Stimulated activated CD8-positive, alpha-beta memory T cell treated with anti-CD3 and anti-CD28 coated beads, Interleukin-15, amount 100 ng/mL, for 48 hours (primary cell): ENCODE measurements at places on chromosomes 5 and 9.

- no peak for DNase-seq
Measured at GRCh38 chr5:112878101-112878500, 17.0 kb downstream of the SRP19 start.

DNA sequence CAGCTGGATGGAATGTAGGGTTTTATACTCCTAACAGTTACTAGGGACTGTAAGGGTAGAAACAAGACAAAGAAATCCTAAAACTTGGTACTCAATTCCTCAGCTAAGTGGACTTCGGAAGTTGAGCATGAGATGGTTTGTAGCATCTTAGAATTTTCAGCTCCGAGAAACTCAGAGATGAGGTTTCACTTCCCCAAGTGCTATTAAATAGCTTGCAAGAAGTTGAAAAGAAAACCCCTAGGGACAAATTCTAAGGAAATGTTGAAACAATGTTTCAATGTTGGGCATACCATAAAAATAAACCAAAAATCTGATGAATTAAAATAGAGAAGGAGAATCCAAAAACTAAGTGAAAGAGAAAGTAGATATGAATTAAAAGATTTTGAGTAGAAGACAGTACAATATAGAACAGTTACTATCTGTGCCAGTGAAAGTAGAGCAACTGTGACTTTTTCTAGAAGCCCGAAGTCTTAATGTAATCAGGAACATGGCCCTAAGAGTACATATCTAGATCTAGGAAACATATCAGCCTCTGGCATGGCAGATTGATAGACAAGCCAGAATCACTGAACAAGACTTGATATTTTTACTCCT lies 308.6 kb upstream of the RGMB start:
- DNase-seq, result no peak

GRCh38 chr5:77957931-77958521 lies 181.9 kb upstream of the TBCA start:
- no peak for DNase-seq

DNA sequence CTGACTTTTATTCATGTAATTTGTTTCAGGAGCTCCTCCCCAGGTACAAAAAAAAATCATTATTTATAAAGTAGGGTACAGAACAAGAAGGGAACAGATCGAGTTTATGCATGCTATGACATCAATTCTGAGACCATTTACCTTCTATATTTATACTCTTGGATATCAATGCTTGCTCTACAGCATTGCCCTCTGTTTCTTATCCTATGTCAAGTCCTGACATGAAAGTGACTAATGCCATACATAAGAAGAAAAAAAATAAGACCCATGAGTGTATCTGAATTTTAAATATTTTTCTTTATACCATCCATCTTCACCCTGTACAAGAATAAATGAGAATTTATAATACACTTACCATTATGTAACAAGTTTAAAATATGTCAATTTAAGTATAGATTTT lies 2016.3 kb upstream of the CDH9 start:
- DNase-seq, result no peak

GRCh38 chr9:125948887-125949596 lies 201.9 kb downstream of the PBX3 start:
- no peak for DNase-seq

- no peak for DNase-seq
Measured at GRCh38 chr5:74786851-74787250, 19.8 kb downstream of the NSA2 start.

GRCh38 chr5:135203593-135204036 lies 169.6 kb upstream of the PITX1 start:
- DNase-seq, result no peak

DNA sequence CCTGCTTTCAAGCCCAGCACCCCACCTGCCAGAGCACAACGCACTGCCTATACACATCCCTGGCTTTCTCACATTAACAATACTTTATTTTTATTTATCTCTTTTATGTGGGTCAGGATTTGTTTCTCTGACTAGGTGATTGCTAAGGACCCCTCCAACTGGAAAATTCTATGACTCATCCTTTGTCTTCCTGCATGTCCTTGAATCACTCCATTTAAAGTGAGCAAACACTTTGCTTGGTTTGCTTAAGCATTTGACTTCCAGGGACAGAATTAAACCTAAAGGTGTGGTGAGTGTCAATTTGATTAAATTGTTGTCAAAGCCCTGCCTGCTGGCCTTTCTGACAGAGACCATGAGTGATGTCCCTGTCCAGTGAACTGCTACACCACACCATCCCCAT lies 536.5 kb upstream of the BRINP1 start:
- no peak for DNase-seq

DNA sequence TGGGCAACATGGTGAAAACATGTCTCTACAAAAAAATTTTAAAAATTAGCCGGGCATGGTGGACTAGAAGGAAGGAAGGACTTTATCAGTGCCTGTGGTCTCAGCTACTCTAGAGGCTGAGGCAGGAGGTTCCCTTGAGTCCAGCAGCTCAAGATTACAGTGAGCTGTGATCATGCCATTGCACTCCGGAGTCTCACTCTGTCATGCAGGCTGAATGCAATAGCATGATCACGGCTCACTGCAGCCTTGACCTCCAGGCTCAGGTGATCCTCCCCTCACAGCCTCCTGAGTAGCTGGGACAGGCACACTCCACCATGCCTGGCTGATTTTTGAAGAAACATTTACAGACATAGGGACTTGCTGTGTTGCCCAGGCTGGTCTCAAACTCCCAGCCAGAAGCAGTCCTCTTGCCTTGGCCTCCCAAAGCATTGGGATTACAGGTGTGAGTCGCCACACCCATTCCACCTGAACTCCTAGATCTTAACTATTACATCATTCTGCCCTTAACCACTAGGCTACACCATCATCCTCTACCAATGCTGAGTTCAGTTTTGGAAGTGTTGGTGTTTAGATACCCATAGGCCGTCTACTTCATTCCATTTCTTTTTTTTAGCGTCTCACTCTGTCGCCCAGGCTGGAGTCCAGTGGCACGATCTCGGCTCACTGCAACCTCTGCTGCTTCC lies 2.0 kb upstream of the URM1 start:
- no peak for DNase-seq

- no peak for DNase-seq
Measured at GRCh38 chr5:4862500-4862899, 277.6 kb upstream of the ADAMTS16 start.

DNA sequence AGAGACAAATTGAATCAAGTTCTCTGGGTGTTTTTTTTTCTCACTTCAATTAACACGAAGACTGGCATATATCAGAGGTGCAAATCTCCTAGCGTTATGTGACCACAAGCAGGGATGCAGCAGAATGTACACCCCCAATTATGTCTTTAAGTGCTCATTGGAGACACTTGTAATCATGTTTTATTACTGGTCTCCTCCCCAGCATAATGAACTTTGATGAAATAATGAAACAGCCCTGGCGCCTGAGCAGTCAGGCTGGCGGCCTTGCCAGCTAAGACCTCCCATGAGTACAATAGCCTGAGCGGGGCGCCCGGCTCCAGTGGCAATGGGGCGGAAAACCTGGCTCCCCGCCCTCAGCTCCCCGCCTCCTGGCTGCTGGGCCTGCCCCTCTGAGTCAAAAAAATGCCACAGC lies 209.4 kb upstream of the MSX2 start:
- no peak for DNase-seq

DNA sequence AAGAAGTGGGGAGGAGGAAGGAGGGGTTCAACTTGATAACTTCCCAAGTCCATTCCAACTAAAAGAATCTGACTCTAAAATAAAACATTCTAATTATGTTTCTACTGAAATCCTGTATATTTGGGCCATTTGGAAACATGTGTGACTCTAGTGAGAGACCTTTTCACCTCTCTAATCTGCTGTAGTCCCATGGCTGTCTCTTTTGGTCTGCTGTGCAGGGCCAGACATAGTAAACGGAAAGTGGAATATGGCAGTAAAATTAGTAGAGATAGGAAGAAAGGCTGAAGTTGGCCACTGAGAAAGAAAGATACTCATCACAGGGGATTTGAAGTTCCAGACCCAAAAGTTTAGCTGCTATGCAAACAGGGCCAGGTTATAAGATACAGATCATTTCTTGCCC lies 15.9 kb downstream of the RFX3 start:
- DNase-seq, result no peak

DNA sequence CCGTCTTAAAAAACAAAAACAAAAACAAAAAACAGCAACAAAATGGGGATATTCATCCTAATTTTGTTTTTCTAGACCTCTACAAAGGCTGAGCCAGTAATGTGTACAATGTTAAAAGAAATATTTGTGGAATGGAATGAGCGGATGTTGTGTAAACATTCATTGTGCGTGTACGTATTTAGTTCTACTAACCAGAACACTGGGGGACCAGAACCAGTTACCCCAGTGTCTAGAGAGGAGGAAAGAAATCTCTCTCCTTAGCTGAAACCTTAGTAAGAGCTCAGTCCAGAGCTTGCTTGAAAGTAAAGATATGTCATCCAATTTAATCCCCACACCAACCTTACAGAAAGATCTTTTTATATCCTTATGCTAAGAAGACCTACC lies 106.7 kb upstream of the CPEB4 start:
- no peak for DNase-seq

GRCh38 chr5:34941936-34942335 lies 12.6 kb downstream of the DNAJC21 start:
- DNase-seq, result no peak

GRCh38 chr9:36765468-36766341 lies 193.0 kb downstream of the MELK start:
- DNase-seq, result peak; percentile 83

DNA sequence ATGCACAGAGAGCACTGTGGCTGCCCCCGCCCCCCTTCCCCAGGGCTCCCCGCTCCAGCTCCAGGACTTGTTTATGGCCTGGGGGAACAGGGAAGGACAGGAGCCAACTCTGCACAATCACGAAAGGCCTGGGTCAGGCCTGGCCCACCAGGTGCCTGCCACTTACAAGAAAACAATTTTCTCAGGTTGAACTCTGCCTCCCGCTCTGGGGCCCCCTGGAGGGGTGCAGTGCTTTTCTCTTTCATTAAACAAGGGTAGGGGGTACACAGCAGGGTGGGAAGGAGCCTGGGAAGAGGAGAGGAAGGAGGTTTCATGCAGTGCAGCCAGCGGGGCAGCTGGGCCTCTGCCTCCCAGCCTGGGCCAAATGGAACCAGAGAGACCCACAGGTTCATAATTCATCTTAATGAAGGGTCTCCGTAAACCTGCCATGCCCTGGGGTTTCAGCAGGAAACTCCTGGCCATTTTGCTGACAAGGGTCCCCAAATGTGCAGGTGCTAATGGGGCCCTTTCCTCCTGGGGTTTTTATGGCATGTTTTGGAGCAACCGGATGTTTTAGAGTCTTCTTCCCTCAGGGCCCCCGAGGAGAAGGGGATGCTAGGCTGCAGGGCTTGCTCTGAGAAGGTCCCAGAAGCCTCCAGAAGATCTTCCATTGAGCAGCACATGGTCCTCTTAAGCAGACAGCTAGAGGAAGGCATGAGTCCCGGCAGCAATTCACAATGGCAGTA lies 219.8 kb downstream of the SLIT3 start:
- DNase-seq, result no peak

DNA sequence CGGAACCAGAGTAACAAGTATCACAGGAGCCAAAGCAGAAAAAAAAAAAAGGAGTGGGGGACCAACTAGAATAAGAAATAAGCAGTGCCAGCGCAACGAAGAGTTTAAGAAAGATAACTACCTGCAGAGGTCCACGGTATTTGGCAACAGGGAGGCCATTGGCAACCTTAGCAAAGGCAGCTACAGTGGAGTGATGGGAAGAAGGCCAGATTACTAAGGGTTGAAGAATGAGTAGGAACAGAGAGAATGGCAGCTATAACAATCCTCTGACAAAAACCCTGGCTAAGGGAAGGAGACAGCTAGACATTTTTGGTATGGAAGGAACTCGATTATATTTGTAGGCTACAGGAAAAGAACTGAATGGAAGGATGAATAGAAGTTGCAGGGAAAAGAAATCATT lies 93.4 kb upstream of the DMAC1 start:
- no peak for DNase-seq

DNA sequence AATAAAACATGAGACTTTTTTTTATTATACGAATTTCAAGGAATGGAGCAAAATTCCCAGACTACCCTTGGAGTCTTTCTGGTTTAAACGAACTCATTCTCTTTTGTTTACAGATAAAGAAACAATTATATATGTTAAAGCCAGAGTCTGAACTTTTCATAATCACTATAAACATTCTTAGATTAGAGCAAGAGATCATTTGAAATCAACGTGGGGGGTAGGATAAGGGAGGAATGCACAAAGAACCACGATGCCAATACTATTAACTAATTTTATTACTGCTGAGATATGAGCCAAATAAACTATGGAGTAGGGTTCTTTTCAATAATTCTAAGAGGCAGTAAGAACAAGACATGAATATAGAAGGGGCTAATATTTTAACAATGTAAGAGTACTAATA lies 148.0 kb upstream of the FREM1 start:
- no peak for DNase-seq

DNA sequence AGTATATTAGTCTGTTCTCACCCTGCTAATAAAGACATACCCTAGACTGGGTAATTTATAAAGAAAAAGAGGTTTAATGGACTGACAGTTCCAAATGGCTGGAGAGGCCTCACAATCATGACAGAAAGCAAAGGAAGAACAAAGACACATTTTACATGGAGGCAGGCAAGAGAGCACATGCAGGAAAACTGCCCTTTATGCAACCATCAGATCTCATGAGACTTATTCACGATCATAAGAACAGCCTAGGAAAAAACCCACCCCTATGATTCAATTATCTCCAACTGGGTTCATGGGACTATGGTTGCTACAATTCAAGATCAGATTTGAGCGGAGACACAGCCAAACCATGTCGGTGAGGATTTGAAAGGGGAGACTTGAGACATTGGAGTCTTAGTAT lies 252.8 kb upstream of the PPP1R2B start:
- DNase-seq, result no peak

DNA sequence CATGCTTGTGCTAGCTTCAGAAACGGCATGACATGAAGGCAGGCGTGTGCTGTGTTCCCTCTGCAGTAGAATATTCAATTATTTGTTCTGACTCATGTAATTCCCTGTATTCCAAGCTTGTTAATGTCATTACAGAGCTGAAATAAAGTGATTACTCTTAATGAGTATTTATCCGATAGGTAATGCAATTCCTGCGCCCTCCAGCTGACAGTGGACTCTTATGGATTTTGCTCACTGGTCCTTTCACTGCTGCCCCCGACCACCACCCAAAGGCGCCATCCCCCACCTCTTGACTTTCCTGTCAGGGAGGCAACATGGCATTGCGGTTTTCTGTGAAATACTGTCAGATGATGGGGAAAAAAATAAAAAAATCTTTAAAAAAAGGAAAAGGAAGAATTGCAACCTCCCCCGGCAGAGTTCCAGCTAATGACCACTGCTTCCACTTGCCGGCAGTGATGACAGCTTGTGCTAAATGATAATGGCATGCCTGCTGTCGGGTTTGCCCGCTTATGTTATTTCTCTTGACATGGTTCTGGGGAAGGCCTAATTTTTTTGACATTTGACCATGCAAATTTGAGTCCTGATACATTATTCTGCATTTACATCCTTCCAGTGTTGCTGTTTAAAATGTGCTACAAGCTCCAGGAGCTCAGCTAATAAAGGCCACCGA lies 335.3 kb upstream of the ADAMTS16 start:
- no peak for DNase-seq

- no peak for DNase-seq
Measured at GRCh38 chr9:93318480-93318879, 133.0 kb upstream of the FAM120A start.

GRCh38 chr5:57524348-57525060 lies 41.9 kb upstream of the ACTBL2 start:
- DNase-seq, result no peak

- DNase-seq, result no peak
Measured at GRCh38 chr9:96719921-96720320, 58.0 kb downstream of the ZNF510 start.

GRCh38 chr5:89584339-89584956 lies 701.5 kb upstream of the MEF2C start:
- DNase-seq, result no peak

- DNase-seq, result no peak
Measured at GRCh38 chr5:130799015-130799414, 366.0 kb downstream of the HINT1 start.
